Posterior vena cava (tissue), 2 donors: ENCODE measurements at places on chromosomes 2 and 18. TPM values are rescaled to one million over a fixed set of nuclear protein-coding genes. Genes with fewer than 3 reads are reported as not detected.

GRCh38 chr18:72704202-72704601, 160.1 kb upstream of the CBLN2 start:
- no peak for DNase-seq

DNA sequence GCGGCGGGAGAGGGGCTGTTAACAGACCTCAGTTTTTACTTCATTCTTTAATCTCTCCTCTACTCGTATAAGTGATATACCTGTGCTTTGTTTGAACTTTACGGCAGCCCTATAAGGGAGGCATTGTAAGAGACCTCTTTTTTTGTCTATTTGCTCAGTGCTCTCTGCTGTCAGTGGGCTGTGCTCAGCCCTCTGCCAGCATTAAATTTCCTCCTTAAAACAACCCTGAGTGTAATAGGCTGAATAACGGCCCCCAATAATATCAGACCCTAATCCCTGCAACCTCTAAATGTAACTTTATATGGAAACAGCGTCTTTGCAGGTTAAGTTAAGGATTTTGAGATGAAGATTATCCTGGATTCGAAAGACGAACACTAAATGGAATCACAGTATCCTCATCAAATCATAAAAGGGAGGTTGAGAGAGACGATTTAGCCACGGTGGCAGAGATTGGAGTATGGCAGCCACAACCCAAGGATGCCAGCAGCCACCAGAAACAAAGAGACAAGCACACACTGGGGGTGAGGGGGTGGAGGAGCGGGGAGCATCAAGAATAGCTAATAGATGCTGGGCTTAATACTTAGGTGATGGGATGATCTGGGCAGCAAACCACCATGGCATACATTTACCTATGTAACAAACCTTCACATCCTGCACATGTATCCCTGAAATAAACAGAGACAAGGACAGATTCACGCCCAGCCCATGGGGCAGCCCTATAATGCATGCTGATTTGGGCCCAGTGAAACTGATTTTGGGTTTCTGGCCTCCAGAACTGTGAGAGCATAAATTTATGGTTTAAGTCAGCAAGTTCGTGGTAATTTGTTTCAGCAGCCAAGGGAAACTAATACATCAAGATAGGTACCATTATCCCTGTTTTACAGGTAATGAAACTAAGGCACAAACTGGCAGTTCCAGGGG, 894 bp upstream of the FARSB start:
- DNase-seq = no peak

DNA sequence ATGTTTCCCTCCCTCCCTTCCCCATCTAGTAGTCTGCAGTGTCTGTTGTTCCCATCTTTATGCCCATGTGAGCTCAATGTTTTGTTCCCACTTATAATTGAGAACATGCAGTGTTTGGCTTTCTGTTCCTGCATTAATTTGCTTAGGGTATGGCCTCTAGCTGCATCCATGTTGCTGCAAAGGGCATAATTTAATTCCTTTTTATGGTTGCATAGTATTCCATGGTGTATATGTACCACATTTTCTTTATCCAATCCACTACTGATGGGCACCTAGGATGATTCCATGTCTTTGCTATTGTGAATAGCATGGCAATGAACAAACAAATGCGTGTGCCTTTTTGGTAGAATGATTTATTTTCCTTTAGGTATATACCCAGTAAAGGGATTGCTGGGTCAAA, 60.6 kb upstream of the CYP26B1 start:
- DNase-seq = no peak

SLC9A4 gene
- 0.14 TPM for total RNA-seq

LYG2 gene
- not detected for total RNA-seq
